ENCODE measurements at places on chromosomes 2 and 18.

GRCh38 chr2:106890606-106891005 is 4.6 kb upstream of the ST6GAL2 start:
- DNase-seq, result no peak

DNA sequence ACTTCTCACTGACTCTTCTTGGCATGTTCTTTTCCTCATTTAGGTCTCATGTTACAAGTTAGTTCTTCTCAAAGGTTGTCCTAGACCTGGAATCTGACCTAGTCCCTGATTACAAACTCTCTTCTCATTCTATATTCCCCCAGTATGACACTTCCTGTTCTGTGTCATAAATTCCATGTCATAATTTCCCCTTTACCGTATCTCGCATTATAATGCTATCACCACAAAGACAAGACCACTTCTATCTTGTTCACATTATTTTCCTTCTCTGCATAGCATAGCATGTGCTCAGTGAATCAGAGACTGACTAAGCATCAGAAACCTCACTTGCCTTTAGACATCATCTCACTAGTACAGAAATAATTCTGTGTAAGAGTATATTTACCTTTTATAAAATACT is 63.6 kb upstream of the CAVIN2 start:
- DNase-seq, result no peak

GRCh38 chr2:55917117-55917516 is 6.5 kb downstream of the EFEMP1 start:
- no peak for DNase-seq

DNA sequence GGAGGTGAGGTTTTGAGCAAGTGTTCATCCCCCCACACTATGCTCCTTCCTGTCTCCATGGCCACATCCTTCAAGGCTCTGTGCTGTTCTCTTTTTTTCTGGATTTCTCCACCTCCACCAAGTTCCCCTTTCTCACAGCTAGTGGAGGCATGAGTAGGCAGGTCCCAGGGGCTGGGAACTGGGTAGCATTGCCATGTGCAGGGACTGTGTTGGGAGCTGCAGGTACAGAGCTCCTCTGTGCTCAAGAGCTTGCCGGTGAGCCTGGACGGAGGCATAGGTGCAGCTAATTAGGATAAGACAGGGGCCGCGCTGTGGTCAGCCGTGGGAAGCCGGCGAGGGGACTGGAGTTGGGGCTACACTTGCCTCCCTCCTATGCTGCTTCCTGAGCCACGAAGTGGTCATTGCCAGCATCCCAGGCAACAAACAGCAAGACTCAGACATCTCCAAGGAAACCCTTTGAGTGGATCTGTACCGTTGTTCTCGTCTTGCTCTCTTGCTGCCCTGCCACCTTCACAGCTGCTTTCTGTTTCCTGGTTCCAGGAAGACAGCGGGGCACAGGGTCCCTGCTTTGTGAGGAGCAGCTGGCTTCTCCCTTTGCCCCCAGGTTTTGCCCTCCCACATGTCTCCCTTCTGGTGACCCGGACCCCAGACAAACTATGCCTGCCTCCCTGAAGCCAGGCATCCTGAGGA is 36.9 kb downstream of the ATOH8 start:
- DNase-seq, result no peak
